Stimulated activated CD4-positive, alpha-beta T cell treated with anti-CD3 and anti-CD28 coated beads, Interleukin-12 subunit alpha, Interleukin-12 subunit beta, amount 100 ng/mL, for 4 hours (primary cell): ENCODE measurements at places on chromosomes 3 and 15.

GRCh38 chr3:130773366-130773765 is 26.7 kb upstream of the PIK3R4 start:
- DNase-seq: no peak

- no peak for DNase-seq
Observed at GRCh38 chr3:54870423-54870822, 57.4 kb downstream of the LRTM1 start.

DNA sequence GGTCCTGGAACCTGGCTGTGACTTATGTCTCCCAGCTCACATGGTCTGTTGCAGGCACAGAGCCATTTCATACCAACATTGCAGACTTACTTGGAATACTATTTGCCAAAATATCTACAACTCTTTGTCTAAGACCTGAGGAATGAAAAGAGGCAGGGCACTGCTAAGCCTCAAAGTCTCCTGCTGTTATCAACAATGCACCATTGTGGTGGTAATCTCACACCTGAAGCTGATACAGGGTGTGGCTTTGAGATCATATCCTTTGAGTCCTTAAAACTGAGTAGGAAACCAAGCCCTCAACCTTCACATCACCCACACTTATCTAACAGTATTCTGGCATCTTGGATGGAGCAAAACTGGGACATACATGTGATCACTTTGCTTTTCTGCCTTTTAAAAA is 782.0 kb downstream of the EPHA3 start:
- no peak for DNase-seq

DNA sequence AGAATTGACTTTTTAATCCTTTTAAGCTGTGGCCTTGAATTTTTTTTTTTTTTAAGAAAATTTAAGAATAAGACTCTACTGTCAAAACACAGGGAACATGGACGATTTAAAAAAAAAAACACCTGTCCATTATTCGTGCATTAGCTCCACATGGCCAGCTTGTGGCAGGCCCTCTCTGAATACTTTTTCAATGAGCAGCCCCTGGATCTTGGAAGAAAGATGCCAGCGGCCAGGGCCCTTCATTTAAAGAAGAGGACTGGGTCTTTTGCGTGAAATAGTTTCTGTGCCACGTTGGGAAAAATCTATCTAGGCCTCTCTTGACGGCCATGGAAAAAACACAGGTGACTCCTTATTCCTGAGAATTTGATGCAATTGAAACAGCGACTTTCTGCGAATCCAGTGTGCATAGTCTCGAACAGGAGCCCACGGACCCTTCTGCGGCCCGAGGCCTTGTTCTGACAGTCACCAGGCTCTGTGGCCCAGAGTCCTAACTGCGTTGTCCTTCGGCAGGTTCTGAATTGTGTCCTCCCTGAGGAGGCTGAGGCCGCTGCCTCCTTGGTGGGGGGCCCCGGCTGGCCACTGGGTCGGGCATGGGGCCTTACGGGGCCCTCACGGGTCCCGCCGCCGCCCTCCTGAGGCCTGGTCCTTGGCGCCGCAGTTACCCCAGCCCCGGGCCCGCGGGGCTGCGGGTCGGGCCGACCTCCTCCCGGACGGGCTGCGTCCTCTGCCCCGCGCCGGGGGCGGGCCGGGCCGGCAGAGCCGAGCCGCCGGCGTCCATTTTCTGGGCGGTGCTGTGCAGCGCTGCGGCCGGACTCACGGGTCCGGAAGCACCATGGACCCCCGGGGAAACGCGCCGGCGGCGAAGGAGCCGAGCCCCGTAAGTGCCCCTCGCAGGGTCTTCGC is 33.5 kb downstream of the ZBTB38 start:
- DNase-seq: peak; percentile 39

- no peak for DNase-seq
Observed at GRCh38 chr3:30232142-30232541, 374.3 kb upstream of the TGFBR2 start.

GRCh38 chr3:101379658-101380376 is 59.4 kb upstream of the IMPG2 start:
- no peak for DNase-seq

DNA sequence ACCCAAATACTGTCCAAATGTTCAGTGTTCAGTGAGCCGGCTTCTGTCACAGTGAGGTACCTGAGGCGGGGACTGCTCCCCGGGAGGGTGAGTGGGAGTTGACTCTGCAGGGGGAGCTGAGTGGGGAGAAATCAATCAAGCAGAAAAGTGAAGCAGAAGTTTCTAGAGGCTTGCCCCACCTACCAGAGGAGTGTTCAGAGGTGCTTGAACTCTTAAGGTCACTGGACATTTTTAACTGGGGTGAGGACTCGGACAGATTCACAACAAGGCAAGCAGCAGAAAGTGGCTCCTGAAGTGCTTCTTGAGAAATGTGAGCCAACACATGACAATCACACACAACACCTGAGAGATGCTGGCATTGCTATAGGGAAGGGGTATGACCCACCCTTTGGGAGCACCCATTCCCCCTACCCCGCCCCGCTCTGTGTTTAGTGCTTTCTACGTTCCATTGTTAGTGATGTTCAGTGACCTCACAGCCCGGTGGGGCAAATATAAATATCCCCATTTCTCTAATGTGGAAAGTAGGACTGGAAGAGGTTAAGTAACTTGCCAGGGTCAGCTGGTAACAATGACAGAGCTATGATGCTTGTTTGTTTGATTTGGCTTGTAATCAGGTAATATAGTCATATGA is 48.6 kb upstream of the AKAP13 start:
- no peak for DNase-seq

GRCh38 chr3:106282943-106283342 is 414.1 kb upstream of the CBLB start:
- no peak for DNase-seq

GRCh38 chr3:148930752-148931151 is 60.6 kb upstream of the GYG1 start:
- no peak for DNase-seq

DNA sequence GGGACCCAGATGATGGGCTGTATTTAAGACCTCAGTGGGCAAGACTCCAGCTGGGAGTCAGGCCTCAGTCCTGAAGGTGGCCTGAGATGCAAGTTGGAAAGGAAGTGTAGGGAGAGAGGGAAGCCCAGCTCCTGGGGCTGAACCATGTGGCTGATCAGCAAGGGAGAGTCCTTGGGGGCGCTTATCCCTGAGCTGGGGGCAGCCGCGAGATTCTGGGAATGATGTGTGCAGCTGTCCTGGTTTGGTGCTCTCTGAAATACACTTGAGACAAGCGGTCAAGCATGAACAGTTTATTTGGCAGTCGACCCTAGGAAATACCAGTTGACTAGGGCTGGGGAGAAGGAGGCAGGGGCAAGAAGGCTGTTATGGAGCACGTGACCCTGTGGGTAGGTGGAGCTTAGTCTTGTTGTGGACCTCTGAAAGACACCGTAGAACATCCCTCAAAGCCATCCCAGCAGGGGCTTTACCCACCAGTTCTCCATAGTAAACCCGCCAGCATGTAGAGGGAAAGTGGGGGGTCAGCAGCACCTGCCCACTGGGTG is 41.8 kb upstream of the SLC6A11 start:
- DNase-seq: no peak

GRCh38 chr3:9700536-9700935 is 3.1 kb upstream of the CPNE9 start:
- no peak for DNase-seq
